ENCODE measurements at places on chromosomes 1 and 21.

- no peak for DNase-seq
These were observed 268.5 kb downstream of the PTPRU start for GRCh38 chr1:29504709-29505410.

DNA sequence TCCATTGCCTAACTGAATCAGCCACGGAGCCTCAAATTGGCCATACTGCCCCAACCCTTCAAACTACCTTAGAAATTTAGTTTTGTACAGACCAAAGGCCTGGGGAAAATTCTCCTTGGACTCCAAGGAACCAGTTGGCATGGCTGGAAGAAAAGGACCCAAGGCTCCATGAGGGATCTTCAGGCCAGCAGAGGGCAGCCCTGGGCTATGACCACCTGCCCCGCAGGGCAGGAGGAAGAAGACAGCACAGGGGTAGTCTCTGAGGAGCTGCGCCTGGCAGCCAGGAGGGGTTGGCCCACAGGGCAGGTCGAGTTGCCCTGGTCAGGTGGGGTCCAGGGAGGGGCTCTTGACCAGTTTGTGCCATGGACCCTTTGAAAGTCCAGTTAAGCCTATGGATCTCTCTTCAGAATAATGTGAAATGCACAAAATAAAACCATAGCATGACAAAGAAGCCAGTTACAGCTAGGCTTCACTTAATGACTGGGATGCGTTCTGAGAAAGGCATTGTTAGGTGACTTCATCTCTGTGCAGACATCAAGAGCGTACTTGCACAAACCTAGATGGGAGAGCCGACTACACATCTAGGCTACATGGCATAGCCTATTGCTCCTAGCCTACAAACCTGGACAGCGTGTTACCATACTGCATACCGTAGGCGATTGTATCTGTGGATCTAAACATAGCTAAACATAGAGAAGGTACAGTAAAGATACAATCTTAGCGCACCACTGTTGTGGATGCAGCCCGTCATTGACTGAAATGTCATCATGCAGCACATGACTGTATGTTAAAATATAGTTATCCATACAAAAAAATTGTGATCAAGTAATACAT, 26.1 kb downstream of the CACNA1S start:
- DNase-seq: peak; percentile 46

- DNase-seq: no peak
These were observed 56.2 kb downstream of the DPYD start for GRCh38 chr1:97864615-97865014.

- DNase-seq: no peak
These were observed 2.2 kb upstream of the IRF6 start for GRCh38 chr1:209808059-209808581.

DNA sequence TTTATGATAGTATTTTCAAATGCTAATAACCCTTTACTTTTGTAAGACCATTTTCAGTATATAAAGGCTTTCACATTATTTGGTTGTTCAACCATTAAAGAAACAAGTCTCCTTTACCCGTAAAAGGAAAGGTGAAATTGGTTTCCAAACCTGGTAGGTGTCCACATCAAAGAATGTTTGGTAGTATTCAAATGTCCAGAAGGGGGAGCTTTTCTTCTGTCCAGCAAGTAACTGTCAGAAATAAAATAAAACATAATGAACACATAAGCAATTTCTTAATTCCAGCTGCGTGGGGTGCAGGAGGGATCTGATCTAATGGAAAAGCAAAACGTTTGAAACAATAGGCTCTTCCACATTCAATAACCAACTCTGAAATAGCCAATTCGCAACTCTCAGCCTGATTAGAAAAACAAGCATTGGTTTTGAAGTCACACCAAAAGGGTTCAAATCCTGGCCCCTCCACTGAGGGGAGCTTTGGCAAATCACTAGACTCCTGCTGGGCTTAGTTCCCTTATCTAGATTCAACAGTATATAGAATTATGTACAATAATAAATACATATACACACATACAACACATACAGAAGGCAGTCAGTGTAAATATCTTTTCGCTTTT, 11.0 kb downstream of the YIPF1 start:
- peak; percentile 63 for DNase-seq

GRCh38 chr21:40901691-40902090, 54.7 kb upstream of the DSCAM start:
- DNase-seq: no peak

DNA sequence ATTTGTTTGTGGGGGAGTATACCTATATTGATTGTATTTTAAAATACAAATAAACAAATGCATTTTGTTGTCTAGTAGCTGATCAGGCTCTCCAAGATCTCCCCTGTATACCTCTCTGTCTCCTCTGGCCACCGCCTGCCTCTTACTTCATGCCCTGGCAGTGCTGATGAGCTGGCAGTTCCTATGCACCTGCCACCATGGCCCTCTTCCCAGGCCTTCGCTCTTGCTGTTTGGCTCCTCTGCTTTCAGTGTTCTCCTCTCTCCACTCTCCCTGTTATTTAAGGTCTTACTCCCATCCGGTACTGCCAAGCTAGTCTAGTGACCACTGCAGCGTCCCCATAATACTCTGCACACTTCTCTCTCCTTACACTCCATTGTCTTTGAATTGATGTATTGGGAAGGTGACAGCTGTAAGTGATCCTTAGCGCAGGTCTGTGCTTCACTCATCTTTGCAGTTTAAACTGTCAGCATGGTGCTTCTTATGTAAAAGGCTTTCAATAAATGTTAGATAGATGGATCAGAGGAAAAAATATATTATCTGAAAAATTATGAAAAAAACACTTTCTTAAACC, 88.1 kb upstream of the ATP1A1 start:
- no peak for DNase-seq

DNA sequence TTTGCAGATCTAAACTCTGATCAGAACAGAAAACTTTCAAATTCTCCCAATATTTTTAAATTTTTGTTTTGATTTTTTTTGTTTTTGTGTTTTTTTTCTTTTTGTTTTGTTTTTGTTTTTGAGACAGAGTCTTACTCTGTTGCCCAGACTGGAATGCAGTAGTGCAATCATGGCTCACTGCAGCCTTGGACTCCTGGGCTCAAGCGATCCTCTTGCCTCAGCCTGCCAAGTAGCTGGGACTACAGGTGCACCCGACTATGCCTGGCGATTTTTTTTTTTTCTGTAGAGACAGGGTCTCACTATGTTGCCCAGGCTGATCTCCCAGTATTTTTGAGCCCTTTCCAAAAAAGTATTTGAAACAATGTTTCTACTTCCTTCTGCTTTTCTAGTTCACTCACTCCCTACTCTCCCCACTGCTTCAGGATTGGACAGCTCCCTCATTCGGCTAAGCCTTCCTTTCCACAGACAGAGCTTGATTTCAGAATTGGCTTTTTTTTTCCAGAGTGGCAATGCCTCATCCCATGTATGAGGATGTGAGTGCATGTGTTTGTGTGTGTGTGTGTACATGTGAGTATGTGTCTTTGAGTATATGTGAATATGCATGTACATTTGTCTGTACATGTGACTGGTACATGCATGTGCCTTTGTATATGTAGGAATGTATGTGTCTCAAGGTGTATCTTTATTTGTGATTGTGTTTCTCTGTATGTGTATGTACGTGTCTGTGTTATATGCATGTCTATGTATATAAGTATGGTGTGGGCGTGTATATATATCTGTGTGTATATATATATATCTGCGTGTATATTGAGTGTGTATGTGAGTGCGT, 11.9 kb downstream of the LHX4 start:
- no peak for DNase-seq

GRCh38 chr1:98429965-98430443, 231.5 kb upstream of the SNX7 start:
- DNase-seq: no peak

DNA sequence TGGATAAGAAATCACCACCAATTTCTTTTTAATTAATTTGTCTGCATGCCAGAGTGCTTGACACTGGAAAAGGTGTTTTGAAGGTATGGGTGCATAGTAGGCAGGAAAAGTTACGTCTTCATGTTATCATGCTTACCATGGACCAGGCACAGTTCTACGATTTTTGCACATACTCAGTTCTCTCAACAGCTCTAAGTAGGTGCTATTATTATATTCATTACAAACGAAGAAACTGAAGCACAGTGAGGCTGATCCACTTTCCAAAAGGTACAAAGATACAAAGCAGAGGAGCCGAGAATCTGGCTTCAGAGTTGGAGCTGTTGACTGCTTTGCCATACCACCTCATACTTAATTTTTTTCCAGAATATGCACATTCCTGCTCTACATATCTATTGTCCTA, 306.4 kb downstream of the PBX1 start:
- DNase-seq: no peak

GRCh38 chr1:221756830-221757551, 15.1 kb upstream of the DUSP10 start:
- no peak for DNase-seq

DNA sequence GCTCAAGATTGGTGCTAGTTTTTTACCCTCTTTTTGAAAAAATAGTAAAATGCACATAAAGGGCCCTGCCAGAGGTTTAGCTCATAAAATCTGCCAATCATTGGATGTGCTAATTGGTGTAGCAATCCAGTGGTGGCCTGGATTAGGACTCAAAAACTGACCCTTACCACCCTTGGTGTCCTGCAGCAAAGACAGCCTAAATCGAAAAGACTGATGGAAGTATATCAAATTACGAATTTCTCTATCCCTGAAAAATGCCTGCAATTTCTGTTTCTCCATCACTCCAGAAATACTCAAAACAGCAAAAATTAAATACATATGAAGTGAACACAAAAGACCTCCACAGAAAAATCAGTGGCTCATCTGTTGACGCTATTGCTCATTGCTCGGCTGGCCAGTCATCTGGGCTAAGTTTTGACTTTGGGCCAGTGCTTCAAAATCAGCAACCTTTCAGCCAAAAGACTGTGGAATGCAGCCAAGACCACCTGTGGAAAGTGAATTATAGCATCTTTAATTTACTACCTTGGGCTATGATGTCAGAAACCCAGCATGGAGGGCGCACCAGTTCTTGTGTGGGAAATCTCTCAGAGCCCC, 30.0 kb downstream of the WLS start:
- DNase-seq: no peak

DNA sequence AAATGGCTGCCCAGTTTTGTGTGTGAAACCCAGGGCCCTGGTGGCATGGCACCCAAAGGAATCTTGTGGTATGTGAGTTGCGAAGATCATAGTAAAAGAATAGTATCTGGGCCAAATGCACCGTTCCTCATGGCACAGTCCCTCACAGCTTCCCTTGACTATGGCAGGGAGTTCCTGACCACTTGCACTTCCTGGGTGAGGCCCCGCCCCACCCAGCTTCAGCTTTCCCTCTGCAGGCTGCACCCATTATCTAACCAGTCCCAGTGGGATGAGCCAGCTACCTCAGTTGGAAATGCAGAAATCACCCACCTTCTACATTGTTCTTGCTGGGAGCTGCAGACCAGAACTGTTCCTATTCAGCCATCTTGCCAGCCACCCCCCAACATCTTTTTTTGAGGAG, 63.0 kb downstream of the SLC5A9 start:
- no peak for DNase-seq

- DNase-seq: peak; percentile 42
These were observed 3.4 kb downstream of the JUN start for GRCh38 chr1:58780411-58780810.

- no peak for DNase-seq
These were observed 41.3 kb downstream of the TNFRSF8 start for GRCh38 chr1:12104417-12104816.

- peak; percentile 58 for DNase-seq
These were observed 36.1 kb upstream of the RGS1 start for GRCh38 chr1:192539297-192540092.

- no peak for DNase-seq
These were observed at the start of gene S100A9 for GRCh38 chr1:153357853-153358690. Gene S100A9 (plus strand): TSS chr1:153357854. CDS start chr1:153358284, 430 bp downstream.

DNA sequence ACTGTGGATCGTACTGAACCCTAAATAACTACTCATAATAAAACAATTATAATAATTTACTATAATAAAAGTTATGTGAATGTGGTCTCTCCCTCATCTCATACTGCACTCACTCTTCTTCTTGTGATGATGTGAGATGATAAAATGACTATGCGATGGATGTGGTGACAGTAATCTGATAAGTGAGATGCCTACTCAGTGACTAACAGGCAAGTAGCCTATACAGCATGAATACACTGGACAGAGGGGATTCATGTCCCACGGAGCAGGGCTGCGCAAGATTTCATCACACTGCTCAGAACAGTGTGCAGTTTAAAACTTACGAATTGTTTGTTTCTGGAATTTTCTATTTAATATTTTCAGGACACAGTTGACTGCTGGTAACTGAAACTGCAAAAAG, 304.0 kb downstream of the DUSP10 start:
- DNase-seq: no peak

GRCh38 chr1:222046684-222047263, 304.9 kb upstream of the DUSP10 start:
- no peak for DNase-seq

DNA sequence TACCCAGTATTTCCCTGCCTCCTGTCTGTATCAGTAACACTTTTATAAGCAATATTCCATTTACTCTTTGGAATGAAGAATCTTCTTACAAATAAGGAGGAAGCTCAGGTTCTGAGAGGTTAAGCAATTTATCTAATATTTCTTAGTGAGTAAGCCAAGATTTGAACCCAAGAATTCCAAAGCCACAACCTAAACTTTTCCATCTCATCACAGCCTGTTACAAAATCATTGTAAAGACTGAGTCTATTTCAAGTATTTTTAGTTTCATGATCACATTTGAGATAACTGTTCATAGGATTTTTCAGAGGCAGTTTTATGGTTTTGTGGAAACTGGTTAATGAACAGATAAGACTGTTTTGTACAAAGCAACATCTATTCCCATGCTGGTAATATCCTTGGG, 29.8 kb upstream of the HHAT start:
- no peak for DNase-seq

DNA sequence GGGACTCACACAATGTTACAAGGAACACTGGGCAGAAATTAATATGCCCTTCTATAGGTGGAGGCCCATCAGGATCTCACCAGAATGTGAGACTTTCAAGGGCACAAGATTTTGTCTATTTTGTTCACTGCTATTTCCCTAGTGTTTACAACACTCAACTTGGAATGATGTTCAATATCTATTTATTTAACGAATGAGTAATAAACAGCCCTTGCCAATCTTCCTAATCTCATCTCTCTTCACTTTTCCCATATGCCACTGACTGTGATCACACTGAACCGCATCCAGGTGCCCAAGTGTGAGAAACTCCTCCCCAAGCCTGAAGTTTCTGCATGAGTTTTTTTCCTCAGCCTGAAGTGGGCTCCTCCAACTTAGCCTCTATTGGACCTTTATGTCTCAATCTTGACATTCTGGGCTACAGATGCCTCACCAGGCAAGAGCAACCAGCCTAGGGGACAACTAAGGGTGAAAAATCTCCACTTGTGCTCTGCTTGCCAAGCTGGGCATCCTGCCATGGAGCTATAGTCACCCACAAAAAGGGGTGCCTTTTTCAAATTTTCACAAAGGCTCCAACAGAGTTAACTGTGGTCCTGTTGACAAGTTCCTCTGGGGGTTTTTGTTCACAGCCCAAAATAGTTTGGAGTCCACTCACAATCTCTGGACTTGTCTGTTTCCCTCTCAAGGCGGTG, 105.6 kb downstream of the PLPP3 start:
- no peak for DNase-seq

DNA sequence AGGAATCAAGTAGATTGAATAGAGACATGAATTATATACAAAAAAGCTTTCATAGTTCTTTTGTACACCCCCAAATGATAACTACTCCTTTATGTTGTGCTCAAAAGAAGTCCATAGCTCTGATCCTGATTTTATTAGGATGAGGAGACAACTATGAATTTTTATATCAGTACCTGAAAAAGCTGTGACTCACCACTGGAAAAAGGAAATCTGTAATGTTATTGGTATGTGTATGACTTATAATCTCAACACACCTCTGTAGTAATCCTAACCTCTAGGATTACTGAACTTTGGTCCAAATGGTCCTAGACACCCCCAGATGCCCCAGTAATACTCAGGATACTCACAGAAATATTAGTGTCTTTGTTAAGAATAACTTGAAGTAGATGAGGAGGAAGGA, 10.2 kb downstream of the PRKAB2 start:
- DNase-seq: no peak
